ENCODE measurements at places on chromosomes 11 and 22. TPM values are rescaled to one million over a fixed set of nuclear protein-coding genes. Genes with fewer than 3 reads are reported as not detected.

- H3K27ac ChIP-seq, result peak overlapping the region; percentile 11
- no peak overlapping the region for H3K4me3 ChIP-seq
- H3K27me3 ChIP-seq, result no peaks in the 10 kb centered on the region
- DNase-seq, result no peak
These were observed 12.4 kb upstream of the TMEM123 start for GRCh38 chr11:102464859-102465500.

DNA sequence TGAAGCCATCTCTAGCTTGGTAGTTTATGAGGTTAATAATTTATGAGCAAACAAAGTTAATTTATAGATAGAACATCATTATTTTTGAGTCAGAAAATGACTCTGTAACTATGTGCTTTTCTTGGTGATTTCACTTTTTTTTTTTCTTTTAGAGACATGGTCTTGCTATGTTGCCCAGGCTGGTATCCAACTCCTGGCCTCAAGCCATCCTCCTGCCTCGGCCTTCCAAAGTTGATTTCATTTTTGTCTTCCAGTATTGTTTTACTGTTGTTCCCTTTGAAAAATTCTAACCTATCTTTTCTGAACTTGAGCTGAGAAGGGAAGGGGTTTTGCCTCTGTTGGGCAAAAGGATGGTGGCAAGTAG is 706 bp upstream of the CXCR5 start:
- peaks cover 31% of the 10 kb centered on the region for H3K36me3 ChIP-seq
- no peaks in the 10 kb centered on the region for H3K27me3 ChIP-seq
- DNase-seq, result no peak
- peak overlapping the region; percentile 83 for H3K4me3 ChIP-seq
- H3K27ac ChIP-seq, result peak overlapping the region; percentile 99

DNA sequence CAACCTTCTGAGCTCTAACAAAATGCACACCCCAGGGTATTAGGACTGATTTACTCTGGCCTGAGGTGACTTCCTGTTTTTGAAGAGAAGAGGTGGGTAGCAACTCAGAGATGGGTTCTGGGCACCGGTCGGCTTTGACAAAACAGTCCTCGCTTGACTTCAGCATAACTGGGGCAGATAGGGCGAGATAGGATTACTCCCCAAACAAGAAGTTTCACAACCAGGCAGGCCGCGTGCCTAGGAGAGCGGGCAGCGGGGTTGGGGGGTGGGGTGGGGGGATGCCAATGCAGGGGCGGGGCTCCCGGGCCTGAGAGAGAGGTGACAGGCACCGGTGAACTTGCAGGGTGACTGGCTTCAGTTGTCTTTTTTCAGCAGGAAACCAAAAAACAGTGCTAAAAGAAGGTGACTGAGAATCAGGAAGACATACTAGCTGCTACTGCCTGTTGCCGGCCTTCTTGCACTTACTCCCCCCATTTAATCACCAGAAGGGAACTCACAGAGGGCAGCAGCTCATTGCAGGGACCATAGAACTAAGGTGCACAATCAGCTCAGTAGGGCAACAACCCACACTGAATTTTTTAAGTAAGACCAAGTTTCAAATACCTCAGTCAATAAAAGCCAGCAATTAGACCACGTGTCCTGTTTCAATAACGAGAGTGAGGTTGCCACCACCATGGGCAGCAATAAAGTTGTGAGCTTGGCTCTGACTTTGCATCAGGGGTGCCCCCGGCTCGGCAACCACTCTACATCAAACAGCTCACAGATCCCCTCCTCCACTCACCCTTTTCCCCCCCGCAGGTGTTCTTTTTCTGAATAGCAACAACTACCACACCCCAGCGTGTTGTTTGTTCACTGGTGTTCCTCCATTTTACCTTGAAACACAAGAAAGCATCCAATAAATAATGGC is 37.2 kb upstream of the ETS1 start:
- H3K4me3 ChIP-seq, result peak overlapping the region; percentile 59
- H3K36me3 ChIP-seq, result no peaks in the 10 kb centered on the region
- H3K27me3 ChIP-seq, result no peaks in the 10 kb centered on the region
- DNase-seq, result peak; percentile 79
- H3K27ac ChIP-seq, result peak overlapping the region; percentile 89
- peaks cover 92% of the 10 kb centered on the region for H3K4me1 ChIP-seq

DNA sequence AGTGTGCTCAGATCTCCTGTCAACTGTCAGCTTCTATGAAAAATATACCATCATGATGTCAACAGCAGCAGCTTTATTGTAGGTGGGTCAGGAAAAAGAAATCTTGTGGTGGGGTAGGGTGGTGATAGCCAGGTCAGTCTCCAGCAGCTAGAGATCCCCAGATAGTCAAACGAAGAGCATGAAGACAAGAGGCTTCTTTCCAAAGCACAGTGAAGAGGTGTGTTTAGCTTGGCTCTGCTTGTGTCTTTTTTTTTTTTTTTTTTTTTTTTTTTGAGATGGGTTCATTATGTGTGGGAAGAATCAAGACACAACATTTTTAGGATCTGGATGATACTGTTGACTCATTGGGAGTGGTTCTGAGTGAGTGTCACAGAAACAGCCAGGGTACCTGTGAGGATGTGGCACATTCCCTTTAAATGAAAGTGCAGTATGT is 1075.5 kb downstream of the NTM start:
- H3K27ac ChIP-seq, result no peak overlapping the region
- no peak for DNase-seq
- no peaks in the 10 kb centered on the region for H3K36me3 ChIP-seq
- H3K4me3 ChIP-seq, result no peak overlapping the region
- H3K4me1 ChIP-seq, result no peaks in the 10 kb centered on the region

GRCh38 chr11:69865707-69866106 is 46.5 kb upstream of the FGF3 start:
- DNase-seq, result no peak
- H3K27me3 ChIP-seq, result peaks cover 26% of the 10 kb centered on the region
- no peaks in the 10 kb centered on the region for H3K36me3 ChIP-seq
- no peaks in the 10 kb centered on the region for H3K4me1 ChIP-seq

DNA sequence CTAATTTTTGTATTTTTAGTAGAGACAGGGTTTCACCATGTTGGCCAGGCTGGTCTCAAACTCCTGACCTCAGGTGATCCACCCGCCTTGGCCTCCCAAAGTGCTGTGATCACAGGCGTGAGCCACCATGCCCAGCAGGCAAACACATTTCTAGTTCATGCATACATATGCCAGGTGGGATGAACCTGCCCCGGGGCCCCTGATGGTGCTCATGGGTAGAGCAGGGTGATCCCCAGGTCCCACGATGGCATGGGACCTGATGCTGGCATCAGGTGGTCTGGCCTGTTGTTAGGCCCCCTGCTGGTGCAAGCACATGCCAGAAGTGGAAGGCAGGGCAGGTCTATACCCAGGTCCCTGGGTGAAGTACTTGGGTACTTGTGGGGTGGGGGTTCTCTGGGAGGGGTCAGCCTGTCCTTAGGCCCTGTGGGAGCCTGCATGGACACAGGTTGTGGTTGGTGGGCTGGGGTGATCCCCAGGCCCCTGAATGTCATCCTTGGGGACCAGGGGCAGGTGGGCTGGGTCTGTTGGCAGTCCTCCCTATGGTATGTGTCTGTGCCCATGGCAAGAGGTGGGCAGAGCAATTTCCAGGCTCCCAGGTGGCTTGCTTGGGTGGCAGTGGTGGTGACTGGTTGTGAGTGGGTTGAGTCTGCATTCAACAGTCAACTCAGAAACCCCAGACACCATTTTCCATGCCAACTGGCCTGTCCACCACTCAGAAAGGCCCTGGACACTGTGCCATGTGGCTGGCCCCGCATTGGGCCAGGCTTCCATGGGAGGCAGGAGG is 9.6 kb upstream of the RGL4 start:
- no peak overlapping the region for H3K4me3 ChIP-seq
- H3K4me1 ChIP-seq, result no peaks in the 10 kb centered on the region
- DNase-seq, result no peak
- H3K27ac ChIP-seq, result no peak overlapping the region

DNA sequence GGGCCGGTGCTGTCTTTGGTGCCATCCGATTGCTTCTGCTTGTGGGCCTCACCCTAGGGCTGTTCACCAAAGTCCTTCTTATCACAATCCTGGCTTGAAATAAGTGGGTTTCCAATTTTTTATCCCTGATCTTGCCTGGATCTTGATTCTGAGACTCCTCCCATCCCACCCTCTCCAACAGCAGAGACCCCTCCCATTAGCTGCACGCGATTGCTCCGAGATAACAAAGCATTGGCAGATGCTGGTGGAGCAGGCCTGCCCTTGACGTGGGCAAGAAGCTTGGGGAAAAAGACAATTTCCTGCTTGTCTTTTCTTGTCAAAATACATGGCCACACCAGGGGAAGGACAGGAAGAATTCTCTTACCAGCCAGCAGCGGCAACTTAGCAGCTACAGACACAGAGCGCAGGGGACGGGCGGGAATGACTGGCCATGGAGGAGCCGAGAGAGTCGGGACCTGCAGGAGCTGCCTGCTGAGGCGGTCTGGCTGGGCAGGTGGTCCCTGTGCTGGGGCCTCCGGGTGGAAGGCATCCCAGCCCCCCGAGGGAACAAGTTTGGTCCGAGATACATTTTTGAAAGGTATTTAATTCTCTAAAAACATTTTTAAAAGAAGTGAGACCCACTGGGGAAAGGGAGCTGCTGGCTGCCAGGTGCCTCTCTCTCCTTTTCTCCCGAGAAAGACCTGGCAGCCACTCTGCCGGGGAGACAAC is 9.7 kb upstream of the BID start:
- H3K36me3 ChIP-seq, result no peaks in the 10 kb centered on the region
- no peak for DNase-seq
- H3K27me3 ChIP-seq, result no peaks in the 10 kb centered on the region
- H3K4me1 ChIP-seq, result peaks cover 35% of the 10 kb centered on the region

- no peak for DNase-seq
- peaks cover 3% of the 10 kb centered on the region for H3K27me3 ChIP-seq
- H3K4me1 ChIP-seq, result no peaks in the 10 kb centered on the region
- H3K27ac ChIP-seq, result no peak overlapping the region
These were observed 5.4 kb upstream of the OR51A2 start for GRCh38 chr11:4960877-4961276.

PAFAH1B2 gene
- 43.7 TPM for total RNA-seq

OR11H1 gene
- total RNA-seq, result not detected

PNPLA5 gene
- total RNA-seq, result not detected

UCP2 gene
- 157 TPM for total RNA-seq

APOL2 gene
- 55.0 TPM for total RNA-seq

Measured in activated naive CD4-positive, alpha-beta T cell treated with anti-CD3 and anti-CD28 coated beads for 36 hours (primary cell).